ENCODE measurements at places on chromosomes 12 and 14.

- no peak for DNase-seq
Observed at GRCh38 chr12:64042911-64043310, 179.2 kb downstream of the KICS2 start.

GRCh38 chr12:41287500-41288141, 99.5 kb downstream of the PDZRN4 start:
- no peak for DNase-seq

- no peak for DNase-seq
Observed at GRCh38 chr12:107254258-107254856, 161.0 kb upstream of the CRY1 start.

- DNase-seq, result peak; percentile 89
Observed at GRCh38 chr14:103391048-103391447, 5.8 kb downstream of the MARK3 start.

GRCh38 chr14:25988536-25988935, 609.3 kb downstream of the NOVA1 start:
- DNase-seq, result no peak

DNA sequence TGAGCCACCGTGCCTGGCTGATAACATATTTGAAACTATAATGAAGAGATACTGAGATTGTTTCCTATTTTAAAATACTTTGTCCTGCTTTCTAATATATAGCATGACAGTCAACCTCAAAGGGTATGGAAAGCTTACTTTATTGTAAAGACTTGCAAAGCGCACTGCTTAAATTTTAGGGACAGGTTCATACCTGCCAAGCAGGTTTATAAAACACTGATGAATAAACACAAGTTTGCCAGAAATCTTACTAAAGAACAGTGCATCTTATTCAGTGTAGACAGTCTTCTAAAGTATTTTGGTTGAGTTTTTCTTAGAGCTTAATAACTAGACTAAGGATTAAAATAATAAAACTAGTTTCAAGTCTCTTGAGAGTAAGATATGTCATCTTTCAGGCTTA, 4.8 kb downstream of the C12orf71 start:
- no peak for DNase-seq

- DNase-seq, result no peak
Observed at GRCh38 chr12:75715323-75715644, 203.9 kb upstream of the KRR1 start.

DNA sequence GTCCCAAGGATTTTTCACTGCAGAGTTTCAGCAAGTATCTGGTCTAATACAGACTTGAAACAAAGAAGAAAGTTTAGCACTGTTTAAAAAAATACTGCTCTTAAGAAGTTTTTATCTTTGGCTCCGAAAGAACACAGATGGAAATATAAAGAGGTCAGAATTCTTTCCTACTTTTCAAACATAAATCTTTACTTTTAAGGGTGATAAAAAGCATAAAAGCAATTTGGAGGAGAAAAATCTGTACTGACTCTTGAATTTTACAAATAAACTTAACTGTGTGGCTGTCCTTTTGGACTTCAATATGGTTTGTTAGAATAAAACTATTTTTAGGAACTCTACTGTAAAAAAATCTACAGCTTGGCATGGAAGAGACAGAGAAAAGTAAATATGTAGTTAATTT, 27.6 kb upstream of the ISM2 start:
- no peak for DNase-seq

- no peak for DNase-seq
Observed at GRCh38 chr12:101743724-101744472, 4.6 kb upstream of the SYCP3 start.

DNA sequence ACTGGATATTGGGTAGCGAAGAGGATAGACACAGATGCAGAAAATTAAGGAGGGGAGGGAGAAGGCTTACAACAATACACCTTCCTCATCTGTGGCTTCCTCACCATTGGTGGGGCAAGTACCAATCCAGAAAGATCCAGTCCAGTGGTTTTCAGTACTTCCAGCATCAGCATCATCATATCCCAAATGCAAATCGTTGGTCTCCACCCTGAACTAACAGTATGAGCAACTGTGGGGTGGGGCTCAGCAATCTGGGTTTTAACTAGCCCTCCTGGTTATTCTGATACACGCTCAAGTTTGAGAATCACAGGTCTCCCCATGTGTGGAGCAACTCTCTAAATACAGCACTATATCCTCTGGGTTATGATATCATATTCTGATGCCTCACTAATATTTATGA, 193.7 kb downstream of the PAX9 start:
- no peak for DNase-seq

GRCh38 chr14:34965912-34966311, 16.9 kb upstream of the SRP54 start:
- DNase-seq, result no peak

DNA sequence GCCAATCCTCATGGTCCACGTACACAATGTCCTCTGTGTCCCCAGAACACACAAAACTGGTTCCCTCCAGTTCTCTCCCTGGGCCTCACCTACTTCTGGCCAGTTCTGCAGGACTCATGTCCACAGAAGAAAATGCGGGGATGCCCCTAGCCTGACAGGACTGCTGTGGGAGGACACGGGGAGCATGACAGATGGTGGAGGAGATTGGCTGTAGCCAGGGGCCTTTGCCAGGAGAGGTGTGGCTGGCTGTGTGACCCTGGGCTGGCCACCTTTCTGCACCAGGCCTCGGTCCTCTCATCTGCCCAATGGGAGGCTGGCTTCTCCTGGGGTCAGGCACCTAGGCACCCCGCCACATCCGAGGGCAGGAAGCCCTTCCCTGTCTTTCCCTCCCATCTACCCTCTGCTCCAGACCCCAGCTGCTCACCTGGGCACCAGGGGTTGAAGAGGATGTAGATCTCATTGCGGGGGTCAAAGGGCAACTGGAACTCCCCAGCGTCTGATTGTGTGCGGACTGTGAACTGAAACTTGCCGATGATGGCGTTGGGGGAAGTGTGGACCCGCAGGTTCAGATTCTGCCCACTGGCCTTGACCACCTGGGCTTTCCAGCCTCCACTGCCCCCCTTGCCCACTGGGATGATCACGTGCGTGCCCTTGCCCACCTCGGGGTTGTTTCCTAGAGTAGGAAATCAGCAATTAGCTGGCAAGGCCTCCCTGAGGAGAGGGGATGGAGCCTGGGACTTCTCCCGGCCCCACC, 2.8 kb downstream of the TGM1 start:
- no peak for DNase-seq

GRCh38 chr12:108483213-108484059, 31.6 kb upstream of the FICD start:
- DNase-seq, result no peak

DNA sequence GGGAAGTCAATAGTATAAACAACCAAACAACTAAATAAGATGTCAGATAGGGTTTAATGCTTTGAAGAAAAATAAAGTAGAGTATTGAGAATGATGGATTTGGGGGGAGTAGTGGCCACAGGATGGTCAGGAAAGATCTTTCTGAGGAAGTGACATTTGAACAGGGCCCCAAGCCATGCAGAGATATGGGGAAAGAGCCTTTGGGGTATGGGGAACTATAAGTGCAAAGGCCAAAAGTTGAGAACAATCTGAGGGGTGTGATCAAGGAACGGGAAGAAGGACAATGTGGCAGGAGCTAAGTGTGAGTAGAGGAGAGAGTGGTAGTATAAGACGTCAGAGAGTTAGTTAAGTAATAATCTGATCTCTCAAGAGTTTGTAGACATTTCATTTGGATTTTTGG, 1.3 kb downstream of the MRPS35 start:
- no peak for DNase-seq

DNA sequence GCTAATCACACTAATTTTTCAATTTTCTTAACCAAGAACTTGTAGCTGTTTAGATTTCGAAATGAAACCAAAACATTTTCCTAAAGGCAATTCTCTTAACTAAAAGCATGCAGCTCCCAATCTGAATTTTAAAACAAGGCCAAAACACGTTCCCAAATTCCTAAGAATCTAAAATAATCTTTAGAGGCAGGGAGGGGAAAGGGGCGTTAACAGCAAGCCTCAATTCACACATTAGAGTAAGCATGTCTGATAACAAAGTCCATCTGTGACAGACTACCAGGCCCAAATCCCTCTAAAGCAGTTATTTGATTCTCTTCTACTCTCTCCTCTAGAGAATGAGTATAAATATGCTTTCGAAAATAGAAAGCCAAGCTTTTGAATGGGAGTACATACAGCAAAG, 754 bp downstream of the ATG14 start:
- DNase-seq, result no peak

GRCh38 chr14:45145214-45145613, 9.5 kb downstream of the FANCM start:
- DNase-seq, result no peak

DNA sequence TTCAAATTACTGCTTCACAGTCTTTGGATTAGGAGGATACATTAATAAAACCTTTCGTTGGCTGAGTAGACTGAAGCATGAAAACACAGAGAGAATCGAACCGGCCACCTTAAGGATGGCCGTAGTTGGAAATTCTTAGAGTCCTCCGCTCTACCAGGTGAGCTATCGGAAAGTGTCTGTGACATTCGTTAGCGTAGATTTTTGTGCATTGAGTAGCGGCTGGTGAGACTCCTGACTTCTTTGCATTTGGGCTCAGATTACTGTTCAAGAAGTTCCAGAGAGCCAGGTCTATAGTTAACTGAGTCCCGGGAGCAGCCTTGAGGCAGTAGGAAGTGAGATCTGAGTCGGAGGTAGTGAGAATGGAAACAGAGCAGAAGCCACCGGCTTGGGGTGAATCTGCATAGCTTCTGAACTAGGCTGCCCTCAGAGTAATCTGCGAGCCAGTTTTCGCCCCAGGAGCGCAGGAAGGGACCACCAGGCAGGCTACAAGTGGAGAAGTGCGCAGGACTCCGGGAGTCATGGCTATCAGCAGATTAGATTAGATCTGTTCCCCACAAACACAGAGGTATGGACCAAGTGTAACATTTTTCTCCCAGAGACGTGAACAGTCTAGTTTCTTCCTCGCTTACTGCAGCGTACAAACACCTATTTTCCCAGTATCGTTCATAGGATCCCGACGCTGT, 11.0 kb downstream of the OR6S1 start:
- DNase-seq, result peak; percentile 65

DNA sequence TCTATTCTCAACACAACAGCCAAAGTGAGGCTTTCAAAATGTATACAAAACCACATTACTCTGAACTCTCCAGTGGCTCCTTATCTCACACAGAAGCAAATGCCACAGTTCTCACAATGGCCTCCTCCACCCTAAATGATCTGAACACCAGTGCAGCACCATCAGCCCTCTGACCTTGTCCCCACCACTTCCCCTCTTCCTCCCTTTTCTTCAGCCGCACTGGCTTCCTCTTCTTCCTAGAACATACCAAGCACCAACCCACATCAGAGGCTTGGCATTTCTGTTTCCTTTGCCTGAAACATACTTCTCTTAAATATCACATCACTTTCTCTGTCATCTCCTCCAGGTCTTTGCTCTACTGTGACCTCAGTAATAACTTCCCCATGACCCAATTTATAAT, 66.3 kb downstream of the GPR135 start:
- no peak for DNase-seq

DNA sequence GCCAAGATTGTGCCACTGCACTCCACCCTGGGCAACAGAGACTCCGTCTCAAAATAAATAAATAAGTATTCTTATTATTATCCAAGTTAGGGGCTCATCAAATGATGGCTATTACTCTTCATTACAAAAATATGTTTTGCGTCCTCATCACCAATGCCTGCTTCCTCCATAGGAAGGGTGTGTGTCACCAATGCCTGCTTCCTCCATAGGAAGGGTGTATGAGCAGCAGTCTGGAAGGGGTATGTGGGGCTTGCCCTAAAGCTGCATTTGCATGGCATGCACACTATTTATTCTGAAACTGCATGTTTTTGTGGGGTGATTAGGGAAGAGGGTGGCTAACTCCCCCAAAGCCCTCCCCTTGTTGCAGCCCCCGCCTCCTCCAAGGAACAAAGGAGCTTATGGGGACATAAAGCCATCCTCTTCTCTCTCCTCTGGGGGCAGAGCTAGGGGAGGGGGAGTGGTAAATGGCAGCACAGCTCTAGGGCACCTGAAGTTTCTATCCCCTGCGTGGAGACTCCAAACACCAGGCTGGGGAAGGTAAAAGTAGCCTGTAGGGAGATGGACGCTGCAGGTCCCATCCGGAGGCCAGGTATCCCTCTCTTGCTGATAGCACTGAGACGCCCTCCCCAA, 1.3 kb downstream of the CAMKK2 start:
- DNase-seq, result no peak

GRCh38 chr12:68667896-68668295, 18.9 kb upstream of the NUP107 start:
- no peak for DNase-seq

DNA sequence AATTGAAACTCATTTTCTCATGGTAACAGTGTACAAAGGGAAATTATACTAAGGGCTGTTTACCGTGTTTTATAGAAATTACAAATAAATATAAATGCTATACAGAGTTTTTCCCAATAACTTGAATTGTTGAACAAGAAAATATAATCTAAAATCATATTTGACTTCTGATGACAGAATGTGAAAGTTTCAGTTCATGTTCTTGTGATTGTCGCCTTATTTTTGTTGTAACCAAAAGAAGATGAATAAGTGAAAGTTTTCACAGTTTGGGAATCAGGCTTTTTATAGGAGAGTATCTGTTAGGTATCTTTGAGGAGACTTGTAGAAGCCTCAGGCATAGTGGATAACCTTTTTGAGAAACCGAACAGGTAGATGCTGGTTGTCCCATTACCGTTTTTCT, 28.1 kb downstream of the ANO6 start:
- DNase-seq, result no peak

DNA sequence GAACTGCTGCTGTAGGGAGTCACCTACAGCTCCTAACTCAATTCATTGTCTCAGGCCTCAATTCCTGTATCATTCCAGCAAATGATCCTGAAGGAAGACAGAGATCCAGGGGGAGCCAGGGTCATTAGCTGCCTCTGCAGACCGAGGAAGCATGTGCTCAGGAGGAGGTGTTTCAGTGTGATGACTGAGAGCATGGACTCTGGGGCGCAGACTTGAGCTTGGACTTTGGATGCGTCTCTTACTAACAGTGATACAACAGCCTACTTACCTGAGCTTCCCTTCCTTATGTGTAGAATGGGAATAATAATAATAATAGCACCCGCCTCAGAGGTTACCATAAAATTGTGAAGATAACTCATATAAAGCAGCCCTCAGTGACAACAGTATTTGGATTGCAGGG, 92.0 kb upstream of the USP44 start:
- no peak for DNase-seq

DNA sequence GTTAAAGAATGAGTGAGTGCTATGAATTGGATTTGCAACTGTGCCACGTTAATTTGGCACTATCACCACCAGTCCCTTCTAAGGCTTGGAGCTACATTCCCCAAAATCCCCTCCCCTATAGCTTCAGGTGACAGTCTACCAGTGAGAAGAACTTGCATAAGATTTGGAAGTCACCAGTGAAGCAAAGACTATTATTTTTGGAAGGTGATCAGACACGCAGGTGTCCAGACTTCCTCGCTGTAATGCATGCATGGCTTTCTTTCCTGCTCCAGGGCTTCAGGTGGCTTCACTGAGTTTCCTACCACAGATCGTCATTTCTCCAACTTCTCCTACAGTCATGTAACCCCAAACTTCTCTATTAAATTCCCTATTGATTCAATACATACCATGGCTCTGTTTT, 61.4 kb downstream of the SLC41A2 start:
- no peak for DNase-seq

GRCh38 chr12:113214895-113215400, 6.3 kb upstream of the TPCN1 start:
- DNase-seq, result peak; percentile 99

- DNase-seq, result no peak
Observed at GRCh38 chr12:55712700-55713415, 3.0 kb upstream of the BLOC1S1 start.
